CD4-positive, alpha-beta T cell treated with Interleukin-6 for 4 hours (primary cell): ENCODE measurements at places on chromosomes 16 and 17.

GRCh38 chr17:19237389-19238166, 412 bp downstream of the EPN2 start:
- peak; percentile 25 for DNase-seq

- no peak for DNase-seq
These were observed 50.3 kb downstream of the ZFPM1 start for GRCh38 chr16:88503374-88503770.

DNA sequence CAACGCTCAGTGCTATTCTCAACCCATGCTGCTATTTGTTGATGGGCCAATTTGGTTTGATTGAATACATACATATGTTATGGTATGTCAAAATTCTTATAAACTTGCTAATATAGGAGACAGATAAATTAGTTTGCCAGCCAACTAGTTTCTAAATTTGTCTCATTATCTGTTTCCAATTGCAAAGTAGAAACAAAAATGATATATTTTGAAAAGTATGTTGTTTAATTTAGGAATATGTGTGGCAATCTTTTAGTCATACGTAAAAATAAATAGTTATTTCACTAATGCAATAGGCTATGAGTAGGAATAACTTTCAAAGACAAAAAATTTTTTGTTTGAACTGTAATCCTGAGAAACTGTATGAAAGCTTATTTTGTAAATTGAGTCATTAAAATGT, 210.6 kb upstream of the KCNJ16 start:
- no peak for DNase-seq

- no peak for DNase-seq
These were observed 73.2 kb downstream of the RMI2 start for GRCh38 chr16:11418506-11418905.

DNA sequence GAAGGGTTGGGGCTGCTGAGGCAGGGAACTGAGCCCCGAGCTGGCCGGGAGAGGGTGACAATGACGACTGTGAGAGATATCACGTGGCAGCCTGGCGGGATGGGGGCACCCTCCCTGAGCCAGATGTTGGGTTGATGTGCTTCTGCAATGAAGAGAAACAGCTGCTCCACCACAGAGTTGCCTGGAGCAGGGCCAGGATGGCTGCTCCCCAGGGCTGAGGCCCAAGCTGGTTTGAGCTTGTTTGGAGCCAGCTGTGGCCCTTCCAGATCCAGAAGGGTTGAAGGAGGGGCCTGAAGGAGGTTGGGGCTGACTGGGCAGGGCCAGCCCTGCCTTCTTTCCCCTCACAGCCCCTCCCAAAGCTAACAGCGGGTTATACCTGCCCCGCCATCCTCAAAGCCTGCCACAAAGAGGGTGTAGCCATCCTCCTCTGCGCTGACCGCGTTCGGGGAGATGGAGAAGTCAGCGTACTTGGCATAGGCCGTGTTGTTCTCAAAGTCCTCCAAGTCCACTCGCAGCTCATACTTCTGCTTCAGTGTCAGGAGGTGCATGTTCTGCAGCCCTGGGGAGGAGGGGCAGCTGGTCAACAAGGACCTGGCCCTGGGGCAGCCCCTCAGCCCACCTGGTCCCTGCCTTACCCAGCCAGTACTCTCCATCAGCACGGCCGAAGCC, 2.1 kb downstream of the MFAP4 start:
- no peak for DNase-seq

- DNase-seq: no peak
These were observed 30.1 kb upstream of the GAA start for GRCh38 chr17:80071116-80071841.

DNA sequence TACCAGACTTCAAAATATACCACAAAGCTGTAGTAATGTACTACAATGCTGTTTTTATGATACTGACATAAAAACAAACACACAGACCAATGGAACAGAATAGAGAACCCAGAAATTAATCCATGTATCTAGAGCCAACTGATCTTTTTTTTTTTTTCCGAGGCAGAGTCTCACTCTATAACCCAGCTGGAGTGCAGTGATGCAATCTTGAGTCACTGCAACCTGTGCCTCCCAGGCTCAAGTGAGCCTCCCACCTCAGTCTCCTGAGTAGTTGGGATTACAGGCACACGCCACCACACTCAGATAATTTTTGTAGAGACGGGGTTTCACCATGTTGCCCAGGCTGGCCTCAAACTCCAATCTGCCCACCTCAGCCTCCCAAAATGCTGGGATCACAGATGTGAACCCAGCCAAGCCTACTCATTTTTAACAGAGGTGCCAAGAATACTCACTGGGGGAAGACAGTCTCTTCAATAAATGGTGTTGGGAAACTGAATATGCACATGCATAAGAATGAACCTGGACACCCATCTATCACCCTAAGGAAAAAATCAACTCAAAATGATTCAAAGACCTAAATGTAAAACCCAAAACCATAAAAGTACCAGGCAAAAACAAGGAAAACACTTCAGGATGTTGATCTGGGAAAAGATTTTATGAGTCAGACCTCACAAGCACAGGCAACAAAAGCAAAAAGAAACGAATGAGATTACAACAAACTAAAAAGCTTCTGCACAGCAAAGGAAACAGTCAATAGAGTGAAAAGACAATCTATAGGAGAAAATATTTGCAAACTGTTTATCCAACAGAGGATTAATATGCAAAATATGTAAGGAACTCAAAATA, 63.1 kb downstream of the STX8 start:
- DNase-seq: no peak

DNA sequence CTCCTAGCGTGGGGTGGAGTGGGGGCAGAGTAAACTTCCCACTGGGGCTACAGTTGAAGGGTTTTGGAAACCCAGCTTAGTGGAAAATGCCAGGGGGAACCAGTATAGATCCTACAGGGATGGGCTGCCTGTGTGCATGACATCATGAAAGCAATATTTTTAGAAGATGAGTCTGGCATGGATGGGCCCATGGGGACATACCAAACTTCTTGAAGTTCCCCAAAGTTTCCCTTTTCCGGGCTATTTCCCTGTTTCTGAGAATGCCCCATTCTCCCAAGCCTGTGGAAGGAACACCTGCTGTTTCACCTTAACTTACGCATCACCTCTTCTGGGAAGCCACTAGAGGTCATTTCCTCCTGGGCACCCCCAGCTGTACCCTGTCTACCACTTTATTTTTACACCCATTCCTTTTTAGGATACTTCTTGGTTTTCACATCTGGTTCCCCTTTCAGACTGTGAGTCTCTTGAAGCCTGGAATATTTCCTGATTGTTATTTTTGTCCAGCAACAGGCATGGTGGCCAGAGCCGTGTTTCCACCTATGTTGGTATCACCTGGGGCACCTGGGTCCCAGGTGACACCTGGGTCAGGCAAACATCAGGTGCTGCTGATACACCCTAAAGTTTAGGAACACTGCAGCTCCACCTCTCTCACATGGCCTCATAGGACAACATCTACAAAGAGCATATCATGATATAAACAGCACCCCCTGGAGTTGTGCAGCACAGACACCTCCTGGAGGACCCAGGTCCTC, 9.8 kb downstream of the SOCS3 start:
- DNase-seq: no peak

DNA sequence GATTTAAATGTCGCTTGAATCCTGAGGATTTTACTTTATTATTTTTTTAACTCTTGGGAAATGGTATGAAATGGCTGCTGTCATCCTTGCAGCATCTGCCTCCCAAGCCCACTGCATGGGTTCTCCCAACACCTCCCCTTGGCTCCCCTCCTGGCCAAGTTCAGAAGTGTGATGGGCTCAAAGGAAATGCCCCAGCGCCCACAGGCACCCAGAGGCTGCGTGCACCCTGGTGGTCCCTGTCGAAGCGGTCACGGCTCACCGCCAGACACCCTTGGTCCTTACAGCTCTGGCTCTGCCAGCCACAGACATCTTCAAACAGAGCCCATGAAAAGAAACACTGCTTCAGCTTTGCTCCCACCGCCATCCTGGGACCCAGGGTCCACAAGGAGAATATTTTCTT, 334.7 kb downstream of the SOX9 start:
- no peak for DNase-seq
